ENCODE measurements at places on chromosomes 4 and X.

DNA sequence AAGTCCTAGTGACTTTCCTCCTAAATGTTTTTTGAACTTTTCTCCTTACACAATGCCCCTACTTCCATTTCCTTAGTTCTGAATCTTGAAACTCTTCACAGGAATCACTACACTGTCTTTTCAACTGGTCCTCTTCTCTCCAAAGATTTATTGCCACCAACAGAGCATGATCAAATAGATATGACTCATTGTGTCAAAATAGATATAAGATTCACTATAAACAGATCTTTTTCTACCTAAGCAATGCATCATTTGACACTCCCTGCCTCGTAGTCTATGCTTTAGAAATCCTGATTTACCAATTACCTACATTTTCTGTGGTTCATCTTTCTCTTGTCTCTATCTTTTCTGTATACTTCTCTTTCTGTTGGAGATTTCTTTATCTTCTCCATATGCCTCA, 789.6 kb upstream of the SLIT2 start:
- no peak for DNase-seq

GRCh38 chrX:70332600-70332999, 42.7 kb downstream of the KIF4A start:
- DNase-seq: no peak

DNA sequence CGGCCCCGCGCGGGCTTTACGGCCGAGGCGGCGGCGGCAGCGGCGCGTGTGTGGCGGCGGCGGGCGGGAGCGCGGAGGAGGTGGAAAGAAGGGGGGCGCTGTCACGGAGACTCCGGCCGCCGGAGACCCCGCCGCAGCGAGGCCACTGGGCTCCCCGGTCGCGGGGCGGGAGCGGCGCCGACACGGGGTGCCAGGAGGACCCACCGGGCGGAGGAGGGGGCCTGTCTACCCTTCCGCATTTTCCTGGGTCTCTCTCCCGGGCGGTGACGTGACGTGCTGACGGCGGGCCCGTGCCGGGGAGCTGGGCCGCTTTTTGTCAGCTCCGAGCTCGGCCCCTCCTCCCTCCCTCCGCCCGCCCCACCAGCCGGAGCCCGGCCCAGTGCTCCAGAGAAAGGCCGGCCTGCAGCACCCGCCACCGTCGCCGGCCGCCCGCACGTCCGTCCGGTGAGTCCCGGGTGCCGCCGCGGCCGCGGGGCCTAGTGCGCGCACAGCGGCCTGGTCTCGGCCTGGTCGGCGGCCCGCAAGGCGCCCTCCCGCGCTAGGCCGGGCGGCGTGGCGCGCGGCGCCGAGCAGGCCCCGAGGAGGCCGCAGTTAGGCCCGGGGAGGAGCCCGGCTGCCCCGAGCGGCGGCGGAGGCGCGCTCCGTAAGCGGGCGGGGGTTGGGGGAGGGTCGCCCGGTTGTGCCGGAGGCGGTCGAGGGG, at the start of gene ZFX:
TSS of gene ZFX (plus strand) at position 379 of the 700 bp plus-strand sequence. CDS start 23,014 bp downstream, outside the sequence.
- DNase-seq: peak; percentile 64

DNA sequence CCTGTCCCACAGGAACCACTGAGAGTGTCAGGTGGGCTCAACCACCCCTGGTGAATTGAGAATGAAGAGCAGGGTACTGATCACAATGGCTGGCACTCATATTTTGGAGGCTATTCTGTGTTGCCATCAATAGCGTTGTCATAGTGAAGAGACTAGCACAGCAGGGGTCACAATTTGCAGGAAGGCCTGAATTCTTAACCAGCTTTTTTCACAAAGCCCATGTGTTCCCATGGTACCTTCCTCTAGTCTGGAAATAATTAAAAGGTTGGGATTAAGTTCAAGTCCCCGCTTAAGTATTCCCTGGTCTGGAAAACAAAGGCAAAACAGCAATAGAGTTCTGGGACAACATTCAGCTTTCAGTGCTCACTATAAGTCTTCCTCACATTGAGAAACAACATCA, 1051.7 kb downstream of the C4orf33 start:
- DNase-seq: no peak

DNA sequence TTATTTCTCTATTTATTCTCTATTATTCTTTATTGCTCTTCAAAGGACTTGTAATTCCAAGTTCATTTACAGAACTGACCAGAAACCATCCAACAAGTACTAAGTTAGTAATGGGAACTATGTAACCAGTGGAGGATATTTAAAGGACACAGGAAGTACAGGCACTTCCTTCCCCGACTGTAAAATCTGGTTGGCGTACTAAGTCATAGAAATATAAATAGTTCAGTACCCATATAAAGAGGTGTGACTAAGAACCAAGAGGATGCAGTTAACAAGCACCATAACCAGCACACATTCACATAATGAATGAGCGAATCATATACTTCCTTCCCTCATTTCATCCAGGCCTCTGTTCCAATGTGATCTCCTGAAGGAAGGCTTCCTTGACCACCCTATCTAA, 3.6 kb upstream of the EIF4E start:
- no peak for DNase-seq
